ENCODE measurements at places on chromosomes 1 and 21.

DNA sequence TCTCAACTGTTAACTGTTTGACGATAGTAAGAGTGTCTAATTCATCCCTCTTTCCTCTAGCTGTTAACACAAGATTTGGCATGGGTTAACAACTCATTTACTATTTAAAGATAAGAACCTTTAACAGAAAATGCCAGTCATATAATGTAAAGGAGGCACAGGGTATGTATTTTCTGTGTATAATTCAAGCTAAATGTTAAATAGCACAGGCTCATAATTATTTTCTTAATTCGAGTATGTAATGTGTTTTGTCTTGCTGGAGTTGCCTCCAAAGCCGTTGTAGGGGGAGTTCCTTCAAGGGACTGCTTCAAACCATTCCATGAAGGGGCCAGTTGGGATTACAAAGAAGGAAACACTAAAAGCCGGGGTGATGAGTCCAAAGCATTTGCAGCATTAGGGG lies 111.5 kb downstream of the NCAM2 start:
- DNase-seq: no peak

DNA sequence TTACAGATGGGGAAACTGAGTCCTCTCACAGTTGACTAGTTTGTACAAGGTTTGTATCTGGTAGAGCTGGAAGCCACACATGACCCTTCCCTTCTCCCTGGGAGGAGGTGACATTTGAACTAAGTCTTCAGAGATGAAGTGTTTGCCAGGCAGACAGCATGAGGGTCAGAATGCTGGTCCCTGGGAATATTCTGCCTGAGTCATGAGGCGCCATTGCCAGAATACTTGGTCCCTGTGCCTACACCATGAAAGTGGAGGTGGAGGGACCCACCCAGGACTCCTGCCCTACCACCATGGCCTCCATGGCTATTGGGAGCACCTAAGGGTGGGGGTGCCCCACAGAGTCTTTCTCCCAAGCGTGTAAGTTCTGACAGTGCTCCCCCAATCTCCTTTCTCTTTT lies 7.0 kb downstream of the RPS6KA1 start:
- no peak for DNase-seq

DNA sequence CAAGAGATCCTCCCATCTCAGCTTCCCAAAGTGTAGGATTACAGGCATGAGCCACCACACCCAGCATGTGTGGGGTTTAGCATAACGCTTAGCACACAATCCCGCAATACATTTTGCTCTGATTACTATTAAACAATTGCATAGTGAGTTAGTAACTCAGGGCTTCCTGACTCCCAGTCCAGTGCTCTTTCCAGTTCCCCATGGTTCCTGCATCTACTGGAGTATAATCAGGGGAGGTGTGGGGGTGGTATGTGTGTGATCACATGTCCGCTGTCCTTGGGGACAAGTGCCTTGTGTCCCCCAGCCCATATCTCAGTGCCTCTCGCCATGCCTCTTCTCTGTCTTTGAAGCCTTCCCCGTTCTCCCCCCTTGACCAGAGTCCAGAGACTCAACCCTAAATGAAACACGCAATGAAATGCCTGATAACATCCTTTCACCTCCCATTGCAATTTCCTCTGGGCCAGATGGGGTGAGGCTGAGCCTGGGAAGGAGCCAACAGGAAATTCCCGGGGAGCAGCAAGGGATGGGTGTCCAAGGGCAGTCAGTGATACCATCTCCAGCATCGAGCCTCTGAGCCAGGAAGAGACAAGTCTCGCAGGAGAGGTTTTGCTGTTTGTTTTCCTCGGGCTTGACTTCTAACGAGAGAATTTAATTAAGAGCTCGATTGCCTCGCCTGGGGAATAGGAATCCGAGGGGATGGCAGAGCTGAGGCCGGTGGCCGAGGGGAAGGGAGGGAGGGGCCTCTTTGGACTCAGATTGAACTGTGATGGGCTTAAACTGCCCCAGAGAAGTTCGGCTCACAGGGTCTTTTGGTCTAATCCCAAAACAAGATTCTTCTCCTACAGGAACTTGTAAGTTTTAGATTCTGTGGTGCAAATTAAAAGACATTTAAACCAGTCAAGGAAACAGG lies 7.7 kb upstream of the HTR1D start:
- DNase-seq: no peak

DNA sequence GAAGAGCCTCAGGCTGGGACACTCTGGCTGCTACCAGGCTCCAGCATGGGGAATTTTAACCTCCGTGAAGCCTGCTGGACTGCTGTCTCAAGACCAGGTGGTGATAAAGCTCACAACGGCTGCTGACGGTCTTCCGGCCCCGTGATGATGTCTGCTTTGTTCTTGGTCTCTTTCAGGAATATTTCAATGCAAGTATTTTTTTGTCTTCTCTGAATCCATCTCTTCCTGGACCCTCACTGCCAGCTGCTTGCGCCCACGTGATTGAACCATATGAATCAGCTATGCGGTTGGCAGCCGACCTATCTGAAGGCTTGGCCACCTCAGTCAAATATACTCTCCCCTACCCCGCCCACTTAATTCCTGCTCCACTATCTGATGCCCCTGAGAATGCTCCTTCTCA lies 14.6 kb upstream of the SLC6A17 start:
- no peak for DNase-seq

- no peak for DNase-seq
Observed at GRCh38 chr1:239922778-239923522, 168.7 kb upstream of the FMN2 start.

GRCh38 chr1:179253286-179253972 lies 24.0 kb upstream of the ABL2 start:
- no peak for DNase-seq

DNA sequence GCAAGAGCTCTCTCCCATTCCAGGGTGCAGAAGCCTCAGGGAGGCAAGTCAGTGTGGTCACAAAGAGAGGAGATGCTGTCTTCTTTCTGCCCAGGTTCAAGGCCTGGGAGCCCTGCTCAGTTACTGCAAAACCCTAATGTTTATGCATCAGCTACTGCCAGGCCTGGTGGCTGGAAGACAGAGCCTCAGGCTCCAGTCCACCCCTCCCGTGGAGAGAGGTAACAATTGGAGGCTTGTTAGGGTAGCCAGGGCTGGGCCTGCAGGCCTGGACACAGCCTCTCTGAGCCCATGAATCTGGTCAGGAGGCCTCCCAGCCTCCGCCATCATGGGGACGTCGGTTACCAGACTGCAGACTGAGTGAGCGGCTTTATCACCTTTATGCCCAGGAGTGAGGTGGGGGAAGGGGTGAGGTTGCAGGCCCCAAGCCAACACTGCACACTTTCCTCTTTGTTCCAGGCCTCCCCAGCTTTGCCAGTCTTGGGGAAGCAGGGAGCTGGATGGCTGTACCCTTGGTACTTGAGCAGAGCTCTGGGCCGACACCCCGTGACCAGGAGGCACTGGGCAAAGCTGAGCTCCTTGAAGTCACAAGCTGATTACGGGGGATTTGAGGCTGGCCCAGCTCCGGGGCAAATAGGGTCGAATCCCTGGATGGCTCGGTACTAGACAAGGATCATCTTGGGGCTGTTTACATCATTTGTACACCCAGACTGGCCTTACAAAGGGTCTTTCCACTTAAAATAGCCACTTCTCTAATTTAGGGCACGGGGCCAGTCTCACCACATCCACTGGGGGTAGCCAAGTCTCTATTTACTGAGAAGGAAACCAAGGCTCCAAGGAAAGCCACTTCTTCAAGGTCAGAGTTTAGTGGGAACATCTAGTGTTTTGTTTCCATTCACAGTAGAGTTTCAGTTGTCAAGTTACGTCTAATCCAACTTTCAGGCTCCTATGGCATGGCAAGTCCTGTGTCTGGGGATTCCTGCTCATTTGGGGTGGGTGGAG lies 5.2 kb downstream of the SLC2A1 start:
- no peak for DNase-seq
